ENCODE measurements at places on chromosomes 11 and 22.
A peak's percentile ranks its signal among the peaks of the same experiment; 100 is the strongest.

- DNase-seq: no peak
These were observed 181.2 kb downstream of the CSNK2A3 start for GRCh38 chr11:11171854-11172253.

DNA sequence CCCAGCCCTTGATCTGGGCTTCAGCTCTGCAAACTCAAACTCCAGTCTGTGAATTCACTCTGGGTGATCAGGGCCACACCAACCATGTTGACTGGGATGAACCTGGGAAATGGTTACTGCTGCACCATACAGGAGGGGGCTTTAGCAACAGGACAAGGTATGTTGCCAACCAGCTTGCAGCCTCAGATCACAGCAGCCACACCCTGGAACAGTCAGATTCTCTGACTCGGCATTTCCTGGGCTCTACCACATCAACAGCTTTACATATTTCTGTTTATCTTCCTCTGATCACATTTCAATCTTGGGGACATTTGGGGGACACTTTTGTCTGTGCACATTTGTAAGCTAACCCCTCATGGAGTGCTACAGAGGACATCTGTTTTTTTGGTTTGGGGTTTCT, 267.0 kb upstream of the NCAM1 start:
- no peak for DNase-seq

DNA sequence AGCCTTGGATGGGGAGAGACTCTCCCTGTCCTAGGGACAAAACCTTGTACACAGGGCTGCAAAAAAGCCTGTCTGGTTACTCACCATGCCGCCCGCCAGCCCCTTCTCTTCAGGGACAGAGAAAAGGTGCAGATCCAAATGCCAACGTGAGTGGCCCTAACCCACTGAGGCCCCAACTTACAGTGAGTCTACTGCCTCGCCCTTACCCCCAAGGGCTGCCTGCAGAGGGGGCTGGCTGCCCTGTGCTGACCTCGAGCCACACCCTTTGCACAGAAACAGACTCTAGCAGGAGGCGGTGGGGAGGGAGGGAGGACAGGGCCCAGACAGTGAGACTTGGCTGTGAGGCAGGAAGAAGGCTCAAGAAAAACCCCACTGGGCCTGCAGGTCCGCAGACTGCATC, 13.6 kb upstream of the CHST1 start:
- DNase-seq: no peak

DNA sequence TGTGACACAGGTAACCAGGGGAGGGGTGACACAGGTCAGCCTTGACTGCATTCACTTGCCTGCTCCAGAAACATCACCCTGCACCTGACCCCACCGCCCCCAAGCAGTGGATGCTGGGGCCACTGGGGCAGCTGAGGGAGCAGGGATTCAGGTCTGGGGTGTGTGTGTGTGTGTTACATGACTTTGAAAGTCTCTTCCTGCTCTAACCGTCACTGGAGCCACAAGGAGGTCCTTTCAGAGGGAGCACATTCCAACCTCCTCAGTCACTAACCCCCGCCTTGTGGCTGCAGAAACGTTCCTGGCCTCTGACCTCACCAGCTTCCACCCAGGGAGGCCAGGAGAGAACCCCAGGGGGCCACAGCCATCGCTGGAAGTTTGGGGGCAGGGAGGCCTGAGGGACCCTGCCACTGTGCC, 2.9 kb upstream of the FOSL1 start:
- DNase-seq: peak; percentile 88

- DNase-seq: no peak
These were observed 59.5 kb downstream of the ALX4 start for GRCh38 chr11:44250421-44250820.

- DNase-seq: no peak
These were observed 21.7 kb upstream of the PDGFB start for GRCh38 chr22:39266398-39267030.

DNA sequence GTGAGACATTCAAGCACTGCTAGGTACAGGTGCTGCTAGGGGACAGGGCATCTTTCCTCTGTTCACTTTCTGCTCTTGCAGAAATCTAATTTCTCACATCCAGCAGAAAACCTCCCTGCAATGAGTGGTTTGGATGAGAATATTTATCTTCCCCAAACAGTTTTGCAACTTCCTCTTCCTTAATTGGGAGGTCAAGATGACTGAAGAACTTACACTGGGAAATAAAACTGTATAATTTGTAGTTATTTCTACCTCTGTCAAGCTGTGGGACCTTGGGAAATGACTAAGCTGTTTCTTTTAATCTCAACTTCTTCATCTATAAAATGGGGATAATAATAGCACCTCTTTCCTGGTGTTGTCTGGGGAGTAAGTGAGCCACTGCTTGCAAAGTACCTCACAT, 69.8 kb downstream of the PRR5L start:
- no peak for DNase-seq

DNA sequence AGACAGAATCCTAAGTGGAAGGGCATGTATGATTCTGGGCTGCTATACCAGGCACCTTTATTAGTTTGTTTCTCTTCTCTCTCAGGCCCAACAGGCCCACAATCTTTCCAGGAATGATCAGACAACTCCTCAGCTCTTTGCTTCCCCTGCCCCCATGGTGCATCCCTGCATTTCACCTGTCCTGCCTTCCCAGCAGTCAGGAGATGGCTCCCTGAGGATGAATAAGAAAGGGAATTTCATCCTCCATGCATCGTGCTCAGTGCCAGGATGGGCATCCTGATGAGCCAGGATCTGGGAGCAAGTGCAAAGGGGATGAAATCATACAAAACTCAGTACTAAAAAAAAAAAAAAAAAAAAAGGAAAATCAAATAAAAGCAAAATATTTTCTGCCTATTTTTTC, 18.6 kb upstream of the NTM start:
- no peak for DNase-seq

DNA sequence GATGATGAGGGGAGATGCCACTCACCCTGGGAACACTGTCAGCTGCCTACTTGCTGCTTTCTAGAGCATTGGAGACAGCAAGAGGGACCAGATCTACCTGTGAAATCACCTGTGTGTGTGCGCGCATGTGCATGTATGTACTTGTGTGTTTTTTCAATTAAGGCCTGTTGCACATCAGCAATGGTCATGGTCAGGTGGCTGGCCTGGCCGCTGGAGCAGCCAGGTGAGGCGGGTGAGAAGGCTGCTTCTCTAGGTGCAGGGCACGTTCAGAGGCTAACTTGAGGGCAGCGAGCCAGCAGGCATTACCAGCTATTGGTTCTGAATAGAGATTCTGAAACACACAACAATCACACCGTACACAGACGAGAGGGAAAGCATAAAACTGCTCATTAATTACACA, 65.1 kb downstream of the PARVG start:
- DNase-seq: no peak

GRCh38 chr11:132134322-132134721, 763.9 kb downstream of the NTM start:
- DNase-seq: no peak

DNA sequence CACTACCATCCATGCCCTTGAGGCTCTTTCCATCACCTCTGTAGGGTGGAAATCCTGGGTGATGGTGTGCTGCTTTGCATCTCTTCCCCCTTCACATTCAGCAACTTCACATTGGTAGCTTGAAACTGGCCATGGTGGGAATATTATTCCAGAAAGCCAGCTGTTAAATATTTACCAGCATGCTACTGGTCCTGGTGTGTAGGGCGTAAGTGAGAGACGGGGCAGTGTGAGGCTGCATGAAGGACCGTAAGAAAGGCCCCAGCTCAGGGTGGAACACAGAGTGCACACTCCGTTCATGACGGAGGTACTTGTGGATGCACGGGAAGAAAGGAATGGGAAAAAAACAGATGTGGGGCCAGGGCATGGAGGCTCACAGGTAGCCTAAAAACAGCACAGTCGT, 121.3 kb downstream of the PKNOX2 start:
- no peak for DNase-seq

GRCh38 chr11:16809886-16810668, 71.6 kb downstream of the C11orf58 start:
- no peak for DNase-seq

DNA sequence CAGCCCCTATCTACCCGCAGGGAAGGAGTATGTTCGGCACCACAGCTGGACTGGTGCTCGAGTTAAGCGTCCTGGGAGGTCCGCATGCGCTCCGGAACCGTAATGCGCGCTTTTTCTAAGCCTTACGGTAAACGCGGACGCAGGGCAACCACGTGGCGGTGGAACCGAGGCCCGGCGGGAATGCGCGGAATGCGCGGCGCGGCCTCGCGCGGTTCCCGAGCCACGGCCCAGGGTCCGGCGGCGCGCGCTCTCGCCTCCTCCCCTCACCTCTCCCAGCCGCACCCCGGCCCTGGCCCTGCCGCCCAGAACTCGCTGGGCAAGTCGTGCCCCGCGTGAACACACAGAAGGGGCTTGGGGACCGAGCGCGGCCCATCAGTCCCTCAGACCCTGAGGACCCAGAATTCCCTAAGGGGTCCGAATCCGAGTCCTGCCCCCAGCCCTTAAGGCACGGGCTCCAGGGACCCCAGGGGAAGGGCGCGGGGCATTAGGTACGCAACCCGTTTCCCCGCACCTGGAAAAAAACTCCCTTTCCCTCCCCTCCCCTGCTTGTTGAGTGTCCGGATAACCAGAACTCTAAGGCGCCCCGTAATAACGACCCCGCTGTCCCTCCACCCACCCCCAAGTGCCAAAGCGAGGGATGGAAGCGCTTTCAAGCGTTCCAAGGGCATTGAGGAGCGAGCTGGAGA, 4.3 kb upstream of the CCND1 start:
- peak; percentile 90 for DNase-seq

DNA sequence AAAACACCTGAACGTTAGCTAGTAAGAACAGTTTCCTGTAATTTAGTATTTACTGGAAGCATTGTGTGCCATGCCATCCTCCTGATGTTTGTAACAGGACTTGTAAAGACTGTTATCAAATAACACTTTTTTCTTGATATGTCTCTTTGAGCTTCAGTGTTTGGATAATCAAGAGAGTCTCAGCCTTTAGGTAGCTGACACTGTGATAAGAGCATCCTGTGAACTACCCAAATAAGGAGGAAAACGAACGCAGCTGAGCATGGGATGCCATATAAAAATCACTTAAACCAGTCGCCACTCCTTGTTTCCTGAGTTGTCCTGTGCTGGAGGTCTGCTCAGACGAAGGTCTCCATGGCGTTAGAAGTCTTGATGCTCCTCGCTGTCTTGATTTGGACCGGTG, at the start of gene OOSP2:
OOSP2 (plus strand) TSS at position 301 of the 400 bp plus-strand sequence; CDS start at position 352, 51 bp downstream.
- no peak for DNase-seq

DNA sequence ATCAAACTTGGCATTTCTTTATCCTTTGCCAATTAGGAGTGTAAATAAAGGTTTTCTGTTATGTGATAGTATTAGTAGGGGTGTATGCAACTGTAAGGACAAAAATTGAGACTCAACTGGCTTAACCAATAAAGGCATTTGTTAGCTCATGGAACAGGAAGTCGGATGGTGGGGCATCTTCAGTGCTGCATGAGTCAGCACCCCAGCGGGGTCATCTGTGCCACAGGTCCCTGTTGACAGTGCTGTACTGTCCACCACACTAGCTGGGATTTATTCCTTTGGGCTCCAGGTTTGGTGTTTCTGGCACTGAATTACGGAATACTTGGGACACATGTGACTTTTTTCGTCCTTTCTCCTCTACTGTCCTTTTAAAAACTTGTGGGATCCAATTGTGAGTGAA, 86.0 kb downstream of the PPP6R3 start:
- DNase-seq: no peak
